ENCODE measurements at places on chromosomes 5 and 9.

- DNase-seq = peak; percentile 67
Measured at GRCh38 chr9:37575921-37576721, at the start of gene FBXO10. Gene FBXO10, minus strand, starts transcription at chr9:37576380. Its CDS starts 34,612 bp downstream, at chr9:37541768.

- DNase-seq = no peak
Measured at GRCh38 chr9:2597483-2597882, 24.1 kb upstream of the VLDLR start.

- DNase-seq = no peak
Measured at GRCh38 chr5:176916337-176916736, 17.2 kb upstream of the HK3 start.

DNA sequence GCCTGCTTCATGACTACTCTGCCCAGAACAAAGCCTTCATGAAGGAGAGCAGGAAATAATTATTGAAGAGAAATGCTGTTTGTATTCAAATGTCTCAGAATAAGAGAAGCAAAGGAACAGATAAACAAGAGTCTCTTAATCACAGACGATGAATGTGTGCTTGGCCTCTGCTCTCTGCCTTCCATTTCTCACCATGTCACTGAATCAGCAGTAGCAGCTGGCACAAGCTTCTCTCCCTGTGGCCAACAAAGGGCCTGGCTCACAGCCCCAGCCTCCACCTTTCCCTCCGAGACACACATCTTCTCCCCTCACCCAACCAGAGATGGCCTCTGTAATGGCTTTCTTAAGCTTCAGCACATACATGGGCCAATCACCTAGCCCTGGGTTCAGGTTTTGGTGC is 128.1 kb upstream of the SLIT3 start:
- DNase-seq = no peak

DNA sequence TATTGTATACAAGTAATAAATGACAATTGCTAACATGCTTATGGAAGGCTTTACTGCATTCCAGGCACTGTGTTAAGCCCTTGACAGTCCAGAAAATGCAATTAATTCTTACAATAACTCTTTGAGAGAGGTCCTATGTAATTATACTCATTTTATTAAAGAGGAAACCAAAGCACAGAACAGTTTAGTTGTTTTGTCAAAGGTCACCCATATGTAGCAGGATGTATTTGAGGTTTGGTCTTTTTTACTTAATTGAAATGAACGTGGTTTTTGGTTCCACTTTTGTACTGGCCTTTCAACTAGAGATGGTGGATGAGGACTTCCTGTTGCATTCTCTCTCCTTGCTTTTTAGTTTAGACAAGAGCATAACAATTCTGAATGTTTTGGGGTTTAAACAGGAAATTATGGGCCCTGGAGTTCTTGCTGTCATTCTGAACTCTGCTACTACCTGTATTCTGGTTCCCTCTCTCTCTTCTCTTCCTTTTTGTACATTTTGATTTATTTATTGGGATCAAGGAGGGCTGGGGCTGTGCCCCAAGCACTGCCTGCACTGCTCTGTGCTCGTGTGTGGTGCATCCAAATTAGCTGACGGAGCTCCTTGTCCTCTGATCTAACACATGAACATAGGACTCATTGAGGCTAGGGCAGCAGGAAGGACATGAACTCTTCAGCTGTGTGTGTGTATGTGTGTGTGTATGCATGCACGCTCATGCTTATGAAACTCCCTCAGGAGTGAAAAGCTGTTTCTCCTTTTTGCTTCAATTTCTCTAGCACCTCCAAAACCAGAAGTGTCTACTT is 47.4 kb downstream of the SLC28A3 start:
- peak; percentile 25 for DNase-seq

DNA sequence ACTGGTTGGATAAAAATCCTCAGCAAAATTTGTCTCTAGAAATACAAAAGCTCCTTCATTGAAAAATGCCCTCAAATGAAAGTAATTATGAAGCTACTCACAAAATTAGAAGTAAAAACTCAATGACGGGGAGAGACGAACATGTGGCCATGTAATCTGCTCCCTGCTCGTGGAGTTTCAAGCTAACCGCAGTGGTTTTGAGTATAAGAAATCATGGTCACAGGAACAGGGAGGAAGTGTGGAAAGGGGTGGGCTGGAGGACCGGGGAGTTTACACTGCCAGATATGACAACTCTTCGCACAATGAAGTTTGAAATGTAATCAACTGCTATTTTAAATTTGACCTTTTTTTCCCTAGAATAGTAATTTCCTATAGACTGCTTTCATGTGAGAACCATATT is 765.4 kb upstream of the DMAC1 start:
- no peak for DNase-seq

- no peak for DNase-seq
Measured at GRCh38 chr5:61320860-61321259, 11.2 kb upstream of the ZSWIM6 start.

- no peak for DNase-seq
Measured at GRCh38 chr5:36896476-36896875, 19.9 kb downstream of the NIPBL start.

DNA sequence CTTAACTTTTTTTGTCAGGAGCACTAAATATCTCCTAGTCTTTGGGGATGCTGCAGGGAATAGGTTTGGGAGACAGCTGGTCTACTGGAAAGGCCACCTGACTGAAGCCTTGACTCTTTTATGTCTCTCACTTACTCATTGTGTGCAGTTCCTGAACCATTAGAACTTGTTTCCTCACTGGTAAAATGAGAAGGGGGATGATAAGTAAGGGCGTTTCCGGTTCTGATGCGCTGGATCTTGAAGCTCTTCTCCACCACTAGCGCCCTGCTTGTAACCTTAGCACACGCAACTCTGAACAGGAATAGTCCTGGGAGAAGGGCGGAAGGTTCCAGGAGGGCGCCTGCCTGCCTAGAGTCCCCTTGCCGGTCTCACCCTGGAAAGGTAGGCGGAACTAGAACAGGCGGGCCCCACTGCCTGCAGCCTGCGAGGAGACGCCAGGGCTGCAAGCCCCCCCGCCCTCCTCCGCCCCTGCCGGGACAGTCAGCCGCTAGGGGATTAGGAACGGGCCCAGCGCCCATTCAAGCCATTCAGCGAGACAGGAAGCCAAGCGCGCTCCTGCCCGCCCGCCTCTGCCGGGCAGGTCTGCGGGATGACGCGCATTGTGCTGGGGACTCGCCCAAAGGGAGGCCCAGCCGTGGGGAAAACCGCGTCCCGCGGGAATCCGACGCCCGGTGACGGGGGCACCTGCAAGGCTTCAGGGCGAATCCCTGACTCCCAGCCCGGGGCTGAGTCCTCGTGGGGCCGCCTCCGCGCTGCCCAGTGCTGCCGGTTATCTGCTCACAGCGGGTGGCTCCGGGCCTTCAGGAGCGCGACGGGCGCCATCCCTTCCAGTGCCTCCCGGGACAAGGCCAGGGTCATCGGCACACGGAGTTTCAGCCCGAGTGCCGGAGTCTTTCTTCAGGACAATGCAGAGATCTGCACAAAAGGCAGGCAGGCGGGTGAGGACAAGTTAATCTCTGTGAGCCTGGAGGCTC is 44.0 kb upstream of the XPA start:
- DNase-seq = peak; percentile 15

- no peak for DNase-seq
Measured at GRCh38 chr5:160375166-160375565, 4.7 kb upstream of the C1QTNF2 start.

DNA sequence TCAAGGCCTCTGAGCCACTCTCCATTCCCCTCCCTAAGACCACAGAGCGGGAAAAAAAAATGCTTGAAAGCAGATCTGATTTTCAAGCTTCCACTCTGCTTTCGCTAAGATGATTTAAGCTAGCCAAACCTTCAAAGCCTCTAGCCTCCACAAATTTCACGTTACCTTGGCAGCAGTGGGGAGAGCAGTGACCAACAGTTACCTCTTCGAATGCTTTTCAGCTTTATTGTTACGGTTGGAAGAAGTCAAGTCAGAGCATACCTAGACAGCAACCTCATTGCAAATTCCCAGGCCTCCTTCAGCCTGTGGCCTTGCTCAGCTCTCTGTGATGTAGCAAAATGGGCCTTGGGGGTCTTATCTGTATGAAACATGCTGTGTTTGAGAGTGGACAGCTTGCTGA is 89.6 kb downstream of the FRMD3 start:
- no peak for DNase-seq

DNA sequence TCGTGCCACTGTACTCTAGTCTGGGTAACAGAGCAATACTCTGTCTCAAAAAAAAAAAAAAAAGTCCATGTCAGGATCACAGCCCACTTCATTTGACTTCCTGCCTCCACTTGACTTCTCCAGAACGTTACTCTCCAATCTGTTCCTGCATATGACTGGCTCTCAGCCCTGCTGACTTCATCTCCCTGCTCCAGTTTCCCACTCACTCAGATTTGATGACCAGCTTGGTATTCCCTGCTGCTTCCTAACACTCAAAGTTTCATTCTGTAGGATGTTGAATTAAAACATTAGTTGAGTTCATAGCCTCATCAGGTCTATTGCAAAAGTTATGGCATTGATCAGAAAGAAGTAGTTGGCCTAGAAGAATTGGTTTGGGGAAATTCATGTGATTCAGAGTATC is 52.3 kb downstream of the UGCG start:
- DNase-seq = no peak

- no peak for DNase-seq
Measured at GRCh38 chr9:126482361-126483044, 131.2 kb upstream of the LMX1B start.

- no peak for DNase-seq
Measured at GRCh38 chr9:35322075-35322885, 160.5 kb downstream of the UNC13B start.

- no peak for DNase-seq
Measured at GRCh38 chr5:142276517-142276916, 48.3 kb downstream of the SPRY4 start.

DNA sequence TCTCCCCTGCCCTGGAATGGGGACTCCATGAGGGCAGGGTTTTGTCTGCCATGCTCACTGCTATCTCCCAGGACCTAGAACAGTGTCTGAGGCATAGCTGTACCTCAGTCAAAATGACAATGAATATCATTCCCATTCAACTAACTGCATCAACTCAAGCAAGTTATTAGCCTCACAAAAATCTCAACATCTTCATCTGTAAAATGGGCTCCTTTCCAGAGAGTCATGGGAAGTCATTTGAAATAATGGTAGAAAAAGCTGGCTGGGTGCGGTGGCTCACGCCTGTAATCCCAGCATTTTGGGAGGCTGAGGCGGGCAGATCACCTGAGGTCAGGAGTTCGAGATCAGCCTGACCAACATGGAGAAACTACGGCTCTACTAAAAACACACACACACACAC is 9.4 kb downstream of the SH2D3C start:
- no peak for DNase-seq

GRCh38 chr9:88993327-88993726 is 2.1 kb downstream of the S1PR3 start:
- no peak for DNase-seq
